ENCODE measurements at places on chromosomes 5 and 9.

- no peak for DNase-seq
Observed at GRCh38 chr5:147387109-147387508, 122.8 kb downstream of the DPYSL3 start.

- DNase-seq: no peak
Observed at GRCh38 chr5:1483856-1484729, 38.9 kb upstream of the SLC6A3 start.

DNA sequence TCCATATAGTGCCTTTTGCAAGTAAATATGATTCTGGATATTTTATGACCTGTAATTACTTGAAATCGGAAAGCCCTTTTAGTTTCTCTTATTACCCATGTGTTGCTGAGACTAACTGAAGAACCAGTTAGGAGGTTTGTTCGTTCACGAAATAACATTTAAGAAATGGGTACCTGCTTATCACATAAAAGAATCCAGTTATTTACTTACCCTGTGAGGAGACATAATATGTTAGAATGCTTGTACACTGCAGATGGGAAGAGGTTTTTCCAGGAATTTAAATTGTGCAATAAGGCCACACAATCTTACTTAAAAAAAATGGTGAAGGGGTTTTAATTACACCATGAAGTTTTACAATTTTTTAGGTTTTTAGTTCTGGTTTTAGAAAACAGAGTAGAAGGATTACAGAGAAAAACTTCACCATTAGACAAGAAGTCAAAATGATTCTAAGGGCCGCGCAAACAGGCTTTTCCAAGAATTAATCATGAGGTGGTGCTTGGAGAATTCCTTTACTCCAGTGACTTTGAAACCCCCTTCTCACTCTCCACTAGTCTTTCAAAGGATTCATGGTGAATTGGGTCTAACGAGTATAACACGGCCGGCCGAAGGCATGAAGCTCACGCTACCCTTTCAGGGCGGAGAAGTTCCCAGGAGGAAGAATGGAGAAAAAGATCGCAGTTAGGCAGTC is 1.1 kb upstream of the PTGER4 start:
- DNase-seq: no peak

DNA sequence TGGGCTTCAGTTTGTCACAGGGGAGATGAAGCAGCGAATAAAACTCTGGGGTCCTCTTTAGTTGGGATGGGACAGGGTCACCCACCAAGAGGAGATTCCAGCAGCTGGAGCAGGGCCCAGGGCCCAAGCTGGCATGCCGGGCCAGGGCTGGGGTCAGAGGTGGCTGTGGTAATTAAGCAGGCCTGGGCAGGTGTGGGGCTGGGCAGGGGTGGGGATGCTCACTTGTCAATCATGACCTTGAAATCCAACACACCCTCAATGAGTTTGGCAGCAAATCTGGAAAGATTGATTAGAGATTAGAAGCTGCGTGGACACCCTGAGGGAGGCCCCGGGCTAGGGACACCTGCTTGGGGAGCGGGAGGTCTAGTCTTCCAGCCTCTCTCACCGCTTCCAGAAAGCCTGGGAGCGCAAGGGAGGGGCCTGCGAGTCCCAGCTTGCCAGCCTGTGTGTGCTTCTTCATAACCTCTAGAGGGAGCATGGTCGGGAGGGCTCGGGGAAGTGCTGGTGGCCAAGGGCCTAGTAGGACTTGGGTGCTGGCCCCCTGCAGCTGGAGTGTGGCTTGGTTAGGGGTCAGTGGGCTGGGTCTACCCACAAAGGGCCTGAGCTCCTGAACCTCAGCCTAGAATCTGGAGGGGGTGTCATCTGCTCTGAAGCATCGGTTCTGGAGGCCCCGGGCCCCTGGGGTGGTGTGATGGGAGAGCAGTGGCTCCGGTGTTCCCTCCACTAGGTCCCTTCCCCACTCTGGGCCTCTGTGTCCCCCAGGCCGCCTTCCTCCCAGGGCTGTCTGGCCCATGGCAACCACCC is 7.6 kb downstream of the CRAT start:
- no peak for DNase-seq

- DNase-seq: no peak
Observed at GRCh38 chr5:65213921-65214525, 267.7 kb downstream of the ADAMTS6 start.

DNA sequence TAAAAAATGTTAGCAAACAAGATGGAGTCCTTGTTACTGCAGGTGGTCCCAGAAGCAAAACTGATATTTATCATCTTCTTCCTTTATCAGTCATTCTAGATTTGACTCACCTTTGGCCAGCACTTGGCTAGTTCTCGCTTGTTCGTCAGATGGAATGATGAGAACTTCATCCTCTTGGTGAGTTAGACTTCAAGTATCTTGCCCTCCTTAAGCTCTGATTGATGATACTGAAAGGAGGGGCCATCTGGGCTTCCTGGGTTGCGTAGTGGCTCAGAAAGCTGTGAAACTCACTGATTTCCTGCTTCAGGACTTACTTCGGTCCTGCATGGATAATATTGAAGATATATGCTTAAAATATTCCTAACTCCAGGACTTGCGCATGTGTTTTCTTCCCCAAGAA is 1248.2 kb upstream of the CDH9 start:
- no peak for DNase-seq
